H4 (cell line): ENCODE measurements at places on chromosomes 6 and 20. TPM values are rescaled to one million over a fixed set of nuclear protein-coding genes. Genes with fewer than 3 reads are reported as not detected.

DNA sequence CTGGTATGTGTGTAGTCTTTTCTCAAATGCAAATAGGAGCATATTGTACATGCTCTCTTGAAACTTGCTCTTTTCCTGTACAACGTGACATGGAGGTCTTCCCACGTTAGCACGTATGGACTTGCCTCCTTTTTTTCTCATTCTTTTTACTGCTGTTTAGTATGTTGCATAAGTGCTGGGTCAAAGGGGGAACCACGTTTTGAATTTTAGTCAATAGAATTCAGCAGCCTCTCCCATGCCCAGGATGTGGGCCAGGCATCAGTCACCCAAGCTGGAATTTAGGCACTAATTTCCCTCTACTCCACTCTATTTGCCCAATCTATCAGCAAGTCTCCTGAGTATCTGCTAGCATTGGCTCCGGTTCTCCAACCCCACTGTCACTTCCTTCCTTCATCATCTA is 41.5 kb upstream of the RNF24 start:
- no peak for DNase-seq

GRCh38 chr20:19975901-19976300 is 41.3 kb upstream of the NAA20 start:
- DNase-seq = peak; percentile 29

DNA sequence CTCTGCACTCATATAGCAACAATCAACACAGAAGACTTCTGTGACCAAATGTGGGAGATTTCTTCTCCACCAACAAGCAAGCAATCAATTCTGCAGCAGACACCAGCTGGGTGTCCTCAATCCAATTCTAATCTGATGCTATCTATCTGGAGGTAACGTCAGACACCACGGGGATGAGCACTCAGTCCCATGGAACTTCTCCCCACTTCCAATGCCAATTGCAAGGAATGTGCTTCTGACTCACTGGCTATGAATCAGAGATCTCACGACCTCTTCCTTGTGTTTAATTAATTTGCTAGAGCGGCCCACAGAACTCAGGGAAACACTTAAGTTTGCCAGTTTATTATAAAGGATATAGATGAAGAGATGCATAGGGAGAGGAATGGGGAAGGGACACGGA is 103.5 kb upstream of the SIRPG start:
- no peak for DNase-seq

DNA sequence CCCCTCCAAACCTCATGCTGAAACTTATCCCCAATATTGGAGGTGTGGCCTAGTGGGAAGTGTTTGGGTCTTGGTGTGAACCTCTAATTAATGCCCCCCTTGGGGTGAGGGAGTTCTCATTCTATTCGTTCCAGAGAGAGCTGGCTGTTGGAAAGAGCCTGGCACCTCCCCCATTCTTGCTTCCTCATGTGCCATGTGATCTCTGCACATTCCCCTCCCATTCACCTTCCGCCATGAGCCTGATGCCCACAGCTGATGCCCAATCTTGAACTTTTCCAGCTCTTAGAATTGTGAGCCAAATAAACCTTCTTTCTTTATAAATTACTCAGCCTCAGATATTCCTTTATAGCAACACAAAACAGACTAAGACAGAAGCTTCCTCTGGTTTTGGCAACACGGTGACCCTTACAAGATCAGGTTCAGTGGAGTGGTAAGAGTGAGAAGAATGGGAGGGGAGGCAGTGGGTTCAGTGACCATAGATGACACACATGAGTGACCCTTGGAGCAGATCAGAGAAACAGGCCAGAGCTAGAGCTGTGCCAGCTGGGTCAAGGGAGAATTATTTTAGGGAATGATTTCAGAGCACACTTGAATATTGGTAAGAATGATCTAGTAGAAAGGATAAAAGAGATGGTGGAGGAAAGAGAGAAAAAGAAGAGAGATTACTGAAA is 176.4 kb downstream of the LY86 start:
- DNase-seq = no peak

GRCh38 chr6:110075406-110075805 is 97.3 kb downstream of the GPR6 start:
- DNase-seq = no peak

DNA sequence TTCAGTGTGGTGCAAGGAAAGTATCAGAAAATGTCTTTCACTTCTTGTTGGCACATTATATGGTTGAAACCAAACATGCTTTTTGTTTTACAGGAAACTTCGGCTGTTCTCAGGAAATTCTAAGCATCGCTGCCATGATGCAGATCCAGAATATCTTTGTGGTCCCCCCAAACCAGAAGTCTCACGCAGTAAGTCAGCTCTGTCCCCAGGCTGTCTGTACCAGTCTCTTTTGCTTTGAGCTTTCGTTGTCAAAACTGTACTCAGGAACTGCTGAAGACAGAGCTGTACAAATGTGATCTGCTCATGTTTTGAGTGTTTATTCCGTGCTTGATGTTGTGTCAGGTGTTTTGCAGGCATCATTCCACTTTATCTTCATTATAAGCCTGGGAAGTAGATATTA is 59.6 kb downstream of the DHX35 start:
- DNase-seq = no peak

DNA sequence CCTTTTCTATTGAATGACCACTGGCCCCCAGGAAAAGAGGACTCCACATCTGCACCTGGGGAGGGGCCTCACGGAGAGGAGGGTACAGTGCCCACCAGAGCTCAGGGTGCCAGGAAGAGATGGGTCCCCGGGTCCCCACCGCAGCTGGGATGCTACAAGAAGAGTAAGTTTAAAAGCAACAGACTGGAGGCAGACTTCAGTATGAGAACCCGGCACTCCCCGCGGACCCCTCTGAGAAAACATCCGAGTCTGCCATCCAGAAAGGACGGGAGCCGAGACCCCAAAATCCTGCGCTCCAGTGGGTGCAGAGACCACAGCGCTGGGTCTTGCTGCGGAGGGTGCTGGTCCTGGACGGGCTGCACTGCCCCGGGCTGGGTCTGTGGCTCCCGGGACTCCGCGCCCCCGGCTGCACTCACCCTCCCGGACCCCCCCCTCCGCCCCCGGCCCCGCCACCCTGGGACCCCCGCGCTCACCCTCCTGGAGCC is 350 bp downstream of the HELZ2 start:
- no peak for DNase-seq

- DNase-seq = no peak
Measured at GRCh38 chr6:150755524-150755923, 110.0 kb upstream of the MTHFD1L start.

DNA sequence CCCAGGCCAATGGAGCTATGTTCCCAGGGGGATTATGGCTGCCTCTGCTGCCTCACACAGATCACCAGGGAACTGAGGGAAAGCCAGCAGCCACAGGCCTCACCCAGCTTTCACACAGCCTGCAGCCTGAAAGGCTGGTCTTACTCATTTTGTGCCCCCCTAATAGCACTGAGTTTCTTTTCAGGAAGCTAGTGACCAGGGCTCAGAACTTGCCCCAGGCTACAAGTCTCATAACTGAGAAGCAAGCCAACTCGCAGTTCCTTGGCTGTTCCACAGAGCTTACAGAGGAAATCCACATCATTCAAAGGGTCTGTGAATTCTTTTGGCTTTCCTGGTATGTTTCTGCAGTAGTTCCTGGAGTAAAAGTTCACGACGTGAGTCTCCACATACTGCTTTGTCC is 524.8 kb upstream of the GJE1 start:
- DNase-seq = no peak

- peak; percentile 9 for DNase-seq
Measured at GRCh38 chr6:157952861-157953351, 28.8 kb upstream of the SYNJ2 start.

The CST8 gene
- not detected in 2 replicates for total RNA-seq

The NKX2-4 gene
- total RNA-seq = 1.1 and 1.8 TPM in 2 replicates

The LIN28B gene
- total RNA-seq = not detected in 2 replicates

The EYS gene
- 0.17 TPM in 1 of 2 replicates, not detected in the other for total RNA-seq

The SLC22A7 gene
- not detected in 2 replicates for total RNA-seq

The POPDC3 gene
- 35.9 and 42.4 TPM in 2 replicates for total RNA-seq
